Inflammatory macrophage treated with lipopolysaccharide for 1 hour (primary cell): ENCODE measurements at places on chromosomes 4 and X.

DNA sequence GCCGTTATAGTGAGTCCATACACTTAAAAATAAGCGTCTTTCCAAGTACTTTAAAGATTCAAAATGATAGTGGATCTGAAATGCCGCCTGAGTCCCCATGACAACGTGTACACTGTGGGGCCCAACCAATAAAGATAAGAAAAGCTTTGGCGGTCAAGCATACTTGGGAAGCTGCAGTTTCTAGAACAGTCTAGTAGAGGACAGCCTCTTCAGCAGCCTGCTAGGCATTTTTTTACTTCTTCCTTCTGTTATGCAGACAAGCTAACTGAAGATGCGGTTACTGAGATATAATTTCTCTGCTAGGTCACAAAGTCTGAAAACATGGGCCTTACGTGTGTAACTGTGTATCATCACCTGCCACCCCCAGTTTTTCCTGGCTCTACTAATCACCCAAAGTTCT lies 402 bp upstream of the UPRT start:
- no peak for DNase-seq

- DNase-seq, result no peak
Measured at GRCh38 chrX:130555341-130555740, 153.6 kb downstream of the RBMX2 start.

- DNase-seq, result no peak
Measured at GRCh38 chrX:47059142-47059874, 18.9 kb upstream of the RGN start.

GRCh38 chrX:98207947-98208346 lies 1324.2 kb downstream of the RPA4 start:
- no peak for DNase-seq

DNA sequence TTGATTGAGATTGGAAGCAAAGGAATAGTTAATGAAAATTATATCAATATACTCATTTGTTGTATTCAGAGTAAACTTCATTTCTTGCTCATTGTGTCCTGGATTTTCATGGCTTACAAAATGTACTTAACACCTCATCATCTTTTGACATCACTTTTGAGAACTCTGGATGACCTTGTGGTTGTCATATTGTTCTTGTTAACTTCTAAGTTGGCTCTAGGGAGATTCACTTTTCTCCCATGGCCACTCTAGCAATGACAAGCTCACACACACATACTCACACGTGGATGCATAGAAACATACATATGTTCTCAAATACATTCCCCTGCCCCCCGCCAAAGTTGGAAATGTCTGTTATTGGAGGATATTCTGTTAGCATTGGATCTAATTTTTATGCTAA lies 15.3 kb downstream of the PHEX start:
- DNase-seq, result no peak

- DNase-seq, result no peak
Measured at GRCh38 chrX:154727871-154728270, 23.0 kb downstream of the GAB3 start.

GRCh38 chrX:119605464-119606279 lies 552 bp downstream of the NKRF start:
- DNase-seq, result no peak

- no peak for DNase-seq
Measured at GRCh38 chr4:152039023-152039481, 278.2 kb upstream of the GATB start.

DNA sequence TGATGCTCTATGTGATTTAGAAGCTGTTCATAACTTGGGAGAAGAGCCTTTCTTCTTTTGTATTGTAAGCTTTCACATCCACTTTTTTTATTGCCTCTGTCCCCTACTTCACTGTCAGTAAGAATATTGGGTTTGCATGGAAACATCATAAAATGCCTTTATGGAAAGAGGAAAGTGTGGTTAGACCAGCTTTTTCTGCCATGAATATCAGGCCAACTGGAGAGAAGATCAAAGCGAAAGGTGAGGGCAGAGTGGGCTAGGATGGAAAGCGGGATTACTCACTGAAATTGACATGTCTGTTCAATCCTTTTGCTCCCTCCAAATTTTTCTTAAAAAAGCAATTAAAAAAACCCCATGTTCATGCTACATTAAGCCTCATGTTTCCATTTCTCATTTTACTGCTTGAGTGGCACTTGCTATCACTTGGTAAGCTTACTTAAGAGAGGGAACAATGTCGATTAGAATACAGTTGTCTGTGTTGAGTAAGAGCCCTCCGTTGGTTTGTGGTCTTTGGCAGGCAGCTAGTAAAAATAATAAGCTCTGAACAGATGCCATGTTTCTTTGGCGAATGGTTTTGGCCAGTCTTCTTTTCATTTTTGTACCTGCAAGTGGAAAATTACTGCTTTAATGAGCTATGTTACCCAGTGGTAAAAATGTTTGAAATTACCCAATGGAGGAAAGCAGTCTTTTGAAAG lies 35.9 kb downstream of the SUPT20HL1 start:
- DNase-seq, result no peak

GRCh38 chr4:4560642-4561041 lies 18.8 kb upstream of the STX18 start:
- no peak for DNase-seq

- no peak for DNase-seq
Measured at GRCh38 chrX:125293850-125294780, 25.6 kb upstream of the TEX13C start.

DNA sequence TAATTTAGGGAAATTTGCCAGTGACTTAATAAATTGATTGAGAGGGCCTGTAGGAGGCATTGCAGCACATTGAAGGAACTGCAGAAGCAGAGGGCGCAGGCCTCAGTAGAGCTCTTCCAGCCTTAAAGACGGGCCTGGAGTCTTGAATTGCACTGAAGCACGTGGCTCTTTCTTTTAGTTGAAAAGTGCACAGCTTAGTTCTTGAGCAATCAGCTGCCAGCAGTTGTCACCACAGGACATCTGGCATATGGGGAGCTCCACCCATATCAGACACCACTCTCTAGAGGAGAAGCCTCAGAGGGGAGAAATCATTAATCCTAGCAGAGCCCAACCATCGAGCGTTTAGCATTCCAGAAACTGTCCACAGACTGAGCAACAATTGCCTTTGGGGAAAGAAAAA lies 16.0 kb upstream of the FGF16 start:
- DNase-seq, result peak; percentile 63

DNA sequence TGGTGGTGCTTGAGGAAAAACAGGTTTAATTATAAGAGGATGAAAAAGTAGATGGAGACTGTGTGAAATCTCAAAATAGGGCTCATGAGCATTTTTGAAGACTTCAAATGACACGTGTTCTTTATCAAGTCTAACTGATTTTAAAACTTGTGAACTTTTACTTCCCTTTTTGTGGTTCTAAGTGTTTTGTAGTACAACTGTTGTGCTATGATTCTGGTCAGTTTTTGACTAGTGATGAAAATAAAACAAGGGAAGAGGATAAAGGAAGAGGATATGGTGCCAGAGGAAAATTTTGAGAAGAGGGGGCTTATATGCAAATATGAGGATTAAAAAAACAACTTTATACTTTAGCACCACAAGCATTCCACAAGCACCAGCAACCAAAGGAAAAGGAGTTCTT lies 644.0 kb downstream of the RPA4 start:
- no peak for DNase-seq

GRCh38 chr4:15649914-15650545 lies 5.1 kb downstream of the FBXL5 start:
- peak; percentile 66 for DNase-seq

- DNase-seq, result no peak
Measured at GRCh38 chr4:75338352-75338880, 175.8 kb downstream of the RCHY1 start.

DNA sequence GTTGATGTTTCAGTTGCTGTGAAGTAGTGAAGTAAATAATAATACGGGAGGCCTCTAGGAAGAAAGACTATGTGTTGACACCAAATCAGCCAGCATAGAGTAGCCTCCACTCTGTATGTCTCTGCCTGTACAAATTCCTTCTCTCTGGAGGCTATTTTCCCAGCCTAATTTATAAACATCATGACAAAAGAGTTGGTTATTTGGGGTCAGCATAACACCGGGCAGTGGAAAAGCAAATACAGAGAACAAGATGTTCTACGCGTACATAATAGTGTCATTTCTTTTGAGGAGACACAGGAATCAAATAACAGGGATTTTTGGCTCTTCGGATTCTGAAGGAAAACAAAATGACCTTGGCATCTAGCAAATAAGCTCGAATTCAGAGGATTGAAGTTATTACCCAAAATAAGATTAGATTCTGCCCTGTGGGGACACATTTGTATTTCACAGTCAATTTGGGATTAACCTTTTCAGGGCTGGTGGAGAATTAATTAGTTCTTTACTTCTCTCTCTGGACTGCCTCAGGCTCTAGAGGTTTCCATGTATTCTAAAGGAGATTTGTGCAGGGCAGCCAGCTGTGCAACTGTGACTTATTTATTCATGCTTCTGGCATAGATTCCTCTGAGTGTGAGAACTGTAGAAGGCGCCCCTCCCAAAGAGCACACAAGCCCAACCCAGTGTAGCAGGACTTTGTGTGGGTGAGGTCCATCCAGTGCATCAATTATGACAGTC lies 14.1 kb upstream of the SYTL4 start:
- no peak for DNase-seq

DNA sequence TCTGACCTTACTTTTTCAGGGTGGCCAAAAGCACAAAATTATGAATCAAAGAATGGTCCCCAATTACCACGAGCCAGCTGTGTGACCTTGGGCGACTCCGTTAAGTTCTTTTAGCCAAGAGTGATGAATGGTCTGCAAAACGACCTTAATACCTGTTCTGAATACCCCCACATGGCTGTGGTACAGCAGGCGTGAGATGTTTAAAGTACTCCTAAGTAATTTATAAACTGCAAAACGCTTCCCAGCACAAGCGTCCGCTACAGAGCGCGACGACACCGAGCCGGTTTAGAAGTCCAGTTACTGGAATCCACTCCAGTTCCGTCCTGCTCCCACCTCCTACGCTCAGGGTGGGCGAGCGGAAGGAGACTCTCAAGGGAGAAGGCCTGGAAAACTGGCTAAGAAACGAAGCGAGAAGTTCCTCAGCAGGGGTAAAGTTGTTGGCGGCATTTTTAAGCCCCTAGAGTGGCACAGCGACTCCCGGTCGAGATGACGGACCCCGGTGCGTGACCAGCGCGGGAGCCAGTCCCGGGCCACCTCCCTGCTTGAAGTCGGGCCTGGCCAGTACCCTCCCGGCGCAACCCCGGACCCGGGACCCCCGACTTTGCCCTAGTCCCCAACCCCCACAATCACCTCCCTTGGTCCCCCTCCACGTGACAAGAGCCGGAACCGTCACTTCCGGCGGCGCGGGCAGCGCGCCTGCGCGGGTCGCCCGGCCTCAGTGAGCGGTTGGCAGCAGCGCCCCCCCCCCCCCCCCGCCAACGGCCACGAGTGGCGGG lies 659 bp upstream of the BMP2K start:
- peak; percentile 79 for DNase-seq

GRCh38 chr4:104015680-104016079 lies 295.9 kb upstream of the TACR3 start:
- DNase-seq, result no peak

DNA sequence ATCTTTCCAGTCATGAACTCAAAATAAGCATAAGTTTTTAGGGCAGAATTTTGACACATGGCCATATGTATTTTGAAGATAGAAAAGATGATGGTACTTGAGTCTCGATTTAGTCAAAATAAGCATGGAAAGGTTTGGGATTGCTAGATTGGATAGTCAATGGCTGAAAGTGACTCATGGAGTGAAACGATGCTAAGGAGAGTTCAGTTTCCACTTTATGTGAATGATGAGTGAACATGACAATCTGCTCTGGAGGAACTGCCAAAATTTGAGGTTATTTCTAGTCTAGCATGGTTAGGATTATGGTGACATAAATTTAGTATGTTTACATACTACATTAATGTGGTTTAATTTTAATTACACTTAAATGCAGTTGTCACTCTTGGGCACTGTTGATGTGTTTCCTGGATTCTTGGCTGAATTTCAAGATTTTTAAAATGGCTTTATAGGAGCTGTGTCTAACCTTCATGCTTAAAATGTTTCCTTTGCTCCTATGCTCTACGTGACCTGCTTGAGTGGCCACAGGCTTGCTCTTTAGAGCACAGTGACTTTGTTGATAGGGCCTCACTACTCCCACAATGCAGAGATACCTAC lies 17.1 kb downstream of the DDX3X start:
- no peak for DNase-seq

DNA sequence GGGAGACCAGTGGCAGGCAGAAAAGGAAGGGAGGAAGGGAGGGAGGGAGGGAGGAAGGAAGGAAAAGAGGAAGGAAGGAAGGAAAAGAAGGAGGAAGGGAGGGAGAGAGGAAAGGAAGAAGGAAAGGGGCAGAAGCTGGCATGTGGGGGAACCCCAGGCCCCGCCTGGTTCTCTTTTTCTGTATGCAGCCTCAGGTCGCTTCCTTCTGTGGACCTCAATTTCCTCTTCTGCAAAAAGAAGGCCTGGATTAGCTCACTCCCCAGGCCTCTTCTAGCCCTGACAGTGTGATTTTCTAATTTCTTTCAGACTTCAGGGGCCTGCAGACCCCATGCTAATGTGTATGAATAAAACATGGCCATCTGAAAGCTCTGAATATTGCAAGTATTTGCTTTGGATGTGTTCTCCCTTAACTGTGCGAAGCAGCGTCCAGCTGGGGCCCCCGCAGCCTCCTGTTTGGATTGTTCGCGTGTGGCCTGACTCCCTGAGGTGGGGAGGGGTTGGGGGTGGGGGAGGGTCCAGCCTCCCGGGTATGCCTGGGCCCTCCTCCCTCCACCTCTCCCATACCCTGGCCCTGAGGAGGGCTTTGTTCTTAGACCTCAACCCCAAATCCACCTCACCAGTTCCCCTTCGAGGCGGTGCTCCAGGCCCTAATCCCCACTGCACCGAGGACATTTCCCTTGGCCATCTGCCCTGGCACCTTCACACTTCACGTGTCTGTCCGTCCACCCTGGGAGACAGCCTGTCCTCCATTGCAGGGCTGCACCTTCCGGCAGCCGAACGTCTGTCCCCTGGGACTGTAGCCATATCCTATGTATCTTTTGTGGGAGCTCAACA lies 199.9 kb upstream of the ATP6AP2 start:
- DNase-seq, result peak; percentile 55

GRCh38 chr4:47641755-47642154 lies 156.7 kb downstream of the ATP10D start:
- no peak for DNase-seq

GRCh38 chr4:162644346-162644745 lies 480.5 kb upstream of the FSTL5 start:
- no peak for DNase-seq
